ENCODE measurements at places on chromosomes 3 and 15. TPM values are rescaled to one million over a fixed set of nuclear protein-coding genes. Genes with fewer than 3 reads are reported as not detected.
A peak's percentile ranks its signal among the peaks of the same experiment; 100 is the strongest.

- no peak for DNase-seq
Measured at GRCh38 chr3:34131091-34131490, 332.7 kb downstream of the PDCD6IP start.

- peak; percentile 75 for DNase-seq
Measured at GRCh38 chr3:10310578-10310977, 10.3 kb downstream of the SEC13 start.

- peak; percentile 96 for DNase-seq
Measured at GRCh38 chr3:128619146-128619890, 31.3 kb downstream of the RPN1 start.

DNA sequence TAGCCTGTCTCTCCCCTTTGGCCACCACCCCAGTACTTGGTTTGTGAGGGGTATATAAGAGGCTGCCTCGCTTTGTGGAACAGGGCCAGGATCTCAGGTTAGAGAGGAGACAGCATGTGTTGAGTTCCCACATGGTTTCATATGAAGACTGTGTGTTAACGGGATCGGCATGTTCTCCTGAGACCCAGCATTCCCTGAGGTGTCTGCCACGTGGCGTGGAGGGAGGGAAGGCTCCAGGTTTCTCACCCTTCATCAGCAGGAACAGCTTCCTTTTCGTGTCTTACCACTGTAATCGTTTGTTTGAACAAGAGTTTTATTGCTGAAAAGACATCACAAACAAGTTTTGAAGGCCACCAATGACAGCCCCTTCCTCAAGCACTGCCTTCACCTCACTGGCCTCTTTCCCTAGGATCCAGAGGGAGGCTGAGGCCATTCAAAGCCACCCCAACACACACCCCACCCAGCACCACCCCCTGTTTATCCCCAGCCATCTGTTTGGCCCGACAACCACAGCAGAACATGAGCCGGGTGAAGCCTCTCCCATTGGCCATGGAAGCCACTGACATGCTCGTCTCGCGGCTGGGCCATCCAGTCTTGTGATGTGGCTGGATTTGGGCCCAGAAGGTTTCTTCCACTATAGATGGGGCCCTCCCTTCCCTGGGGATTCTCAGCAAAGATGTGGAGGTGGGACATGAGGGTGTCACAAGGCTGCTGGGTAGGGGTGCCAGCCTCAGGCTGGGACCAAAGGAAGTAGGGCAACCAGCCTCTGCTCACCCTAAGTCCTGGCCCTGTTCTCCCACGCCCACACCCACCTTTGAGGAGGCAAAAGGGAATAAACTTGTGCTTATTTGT, 10.0 kb downstream of the BHLHE40 start:
- DNase-seq: peak; percentile 51

DNA sequence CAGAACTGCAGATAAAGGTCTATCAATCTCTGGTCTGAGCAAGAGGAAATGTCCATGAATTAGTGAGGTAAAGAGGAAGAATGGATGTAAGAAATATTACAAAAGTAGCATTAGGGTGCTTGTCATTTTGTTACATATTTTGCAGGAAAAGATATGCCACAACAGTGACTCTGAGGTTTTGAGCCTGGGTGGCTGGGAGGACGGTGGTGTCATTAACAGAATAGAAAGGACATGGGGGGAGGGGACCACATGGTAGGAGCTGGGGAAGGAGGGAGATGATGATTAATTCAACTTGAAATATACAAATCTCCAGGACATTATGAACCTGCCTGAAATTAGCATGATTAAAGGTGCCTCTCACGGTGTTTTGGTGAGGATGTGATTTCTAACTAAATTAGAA, 245.5 kb upstream of the MDFIC2 start:
- DNase-seq: no peak

GRCh38 chr3:149553781-149554451, 79.4 kb downstream of the TM4SF4 start:
- peak; percentile 94 for DNase-seq

Gene PLIN1
- under 0.01 TPM for total RNA-seq

Gene ADCY5
- 0.56 TPM for total RNA-seq

Gene TBCCD1
- total RNA-seq: 19.7 TPM

Measured in IMR-90 (cell line).